ENCODE measurements at places on chromosomes 11 and 22.

GRCh38 chr22:26890870-26891269 lies 233.5 kb downstream of the MIAT start:
- no peak for DNase-seq

DNA sequence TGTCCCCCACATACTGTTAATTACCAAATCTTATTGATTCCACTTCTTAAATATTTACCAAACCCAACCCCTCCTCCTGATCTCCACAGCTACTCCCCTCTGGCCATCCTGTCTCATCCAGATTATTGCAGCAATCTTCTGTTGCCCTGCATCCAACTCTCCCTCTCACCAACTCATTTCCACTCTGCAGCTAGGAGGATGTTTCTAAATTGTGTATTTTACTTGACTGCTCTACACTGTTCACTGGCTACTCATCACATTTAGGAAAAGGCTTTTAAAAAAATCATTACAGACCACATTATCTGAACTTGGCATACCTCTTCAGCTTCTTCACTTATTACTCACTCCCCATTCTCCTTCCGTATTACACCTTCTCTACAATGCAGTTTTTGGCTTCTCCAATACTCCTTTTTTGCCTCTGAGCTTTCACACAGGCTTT lies 117.9 kb downstream of the ATG16L2 start:
- DNase-seq: peak; percentile 39

DNA sequence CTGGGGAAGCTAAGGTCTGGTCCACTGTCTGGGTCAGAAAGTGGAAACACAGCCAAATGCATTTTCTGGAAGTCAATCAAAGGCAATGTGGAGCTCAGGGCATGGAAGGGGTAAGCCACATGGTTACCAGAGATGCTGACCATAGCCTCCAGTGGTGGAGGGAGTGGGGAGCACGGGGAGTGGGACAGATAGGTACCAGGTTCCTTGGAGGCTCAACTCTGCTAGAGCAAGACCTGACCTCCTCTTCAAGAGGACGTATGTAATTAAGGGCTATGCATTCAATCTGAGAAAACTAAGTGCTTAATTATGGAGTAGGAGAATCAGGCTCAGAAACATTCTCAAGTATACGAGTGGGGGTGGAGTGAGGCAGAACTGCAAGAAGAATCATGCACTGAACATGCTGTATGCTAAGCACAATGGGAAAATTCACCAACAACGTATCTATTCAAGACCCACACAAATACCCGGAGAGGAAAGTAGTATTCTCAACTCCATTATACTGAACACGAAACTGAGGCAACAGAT lies 65.2 kb upstream of the PHOX2A start:
- no peak for DNase-seq

GRCh38 chr11:2507945-2508749 lies 63.3 kb downstream of the KCNQ1 start:
- no peak for DNase-seq

GRCh38 chr11:95367726-95368125 lies 136.7 kb upstream of the SESN3 start:
- no peak for DNase-seq

- DNase-seq: no peak
Measured at GRCh38 chr11:78295991-78296930, 107.5 kb downstream of the USP35 start.

Measured in mammary epithelial cell (primary cell).